ENCODE measurements at places on chromosomes 12 and 14. TPM values are rescaled to one million over a fixed set of nuclear protein-coding genes. Genes with fewer than 3 reads are reported as not detected.

- no peaks in the 10 kb centered on the region for H3K36me3 ChIP-seq
- DNase-seq: no peak
- H3K27me3 ChIP-seq: peaks cover 3% of the 10 kb centered on the region
These were observed 54.4 kb downstream of the GALNT16 start for GRCh38 chr14:69314327-69314726.

DNA sequence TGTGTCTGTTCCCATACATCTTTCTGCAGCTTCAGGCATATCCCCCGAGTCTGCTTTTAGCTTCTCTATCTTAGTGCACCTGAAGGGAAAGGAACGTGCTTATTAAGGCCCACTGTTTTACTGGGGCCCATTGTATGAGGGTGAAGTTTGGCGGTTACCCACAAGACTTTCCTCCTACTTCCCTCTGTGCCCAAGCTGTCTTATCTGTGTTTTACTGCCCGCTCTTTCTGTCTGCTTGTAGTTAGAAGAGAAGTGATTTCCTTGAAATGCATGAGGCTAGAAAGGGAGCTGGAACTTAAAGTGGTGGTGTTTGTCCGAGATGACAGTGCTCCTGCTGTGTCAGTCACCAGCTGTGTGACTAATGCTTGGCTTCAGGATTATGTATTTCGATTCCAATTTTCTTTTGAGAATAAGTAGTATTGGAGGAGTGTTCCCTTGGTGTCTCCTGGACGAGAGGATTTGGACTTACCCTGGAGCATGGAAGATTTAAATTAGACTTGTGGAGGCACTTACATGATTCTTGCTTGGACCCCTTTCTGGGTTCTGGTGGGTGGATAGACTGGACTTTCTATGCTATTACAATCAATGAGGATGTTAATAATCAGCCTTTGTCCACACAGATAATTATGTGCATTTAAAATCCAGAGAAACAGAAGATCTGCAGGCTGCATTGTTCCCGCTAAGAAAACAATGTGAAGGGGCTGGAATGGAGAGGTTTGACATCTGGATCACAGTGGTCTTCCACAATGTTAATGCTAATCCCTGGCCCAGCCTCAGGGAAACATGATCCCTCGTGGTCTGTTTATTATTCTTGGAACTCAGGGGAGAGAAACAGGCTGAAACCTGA, 13.9 kb upstream of the KRT86 start:
- H3K27ac ChIP-seq: no peak overlapping the region
- H3K27me3 ChIP-seq: peaks cover 23% of the 10 kb centered on the region
- H3K36me3 ChIP-seq: no peaks in the 10 kb centered on the region
- peak; percentile 68 for DNase-seq
- peaks cover 21% of the 10 kb centered on the region for H3K4me1 ChIP-seq

GRCh38 chr14:79248771-79249170, 962.5 kb downstream of the DIO2 start:
- H3K27me3 ChIP-seq: no peaks in the 10 kb centered on the region
- no peaks in the 10 kb centered on the region for H3K36me3 ChIP-seq
- no peak for DNase-seq
- H3K27ac ChIP-seq: no peak overlapping the region
- H3K4me1 ChIP-seq: no peaks in the 10 kb centered on the region
- no peak overlapping the region for H3K4me3 ChIP-seq

GRCh38 chr12:99259040-99259934, 388.3 kb upstream of the GARIN6 start:
- H3K27me3 ChIP-seq: no peaks in the 10 kb centered on the region
- no peak overlapping the region for H3K27ac ChIP-seq
- no peak overlapping the region for H3K4me3 ChIP-seq
- H3K4me1 ChIP-seq: no peaks in the 10 kb centered on the region
- DNase-seq: no peak
- no peaks in the 10 kb centered on the region for H3K36me3 ChIP-seq

The ZNF891 gene
- 1.4 TPM for total RNA-seq

The MGP gene
- 16.8 TPM for total RNA-seq

DNA sequence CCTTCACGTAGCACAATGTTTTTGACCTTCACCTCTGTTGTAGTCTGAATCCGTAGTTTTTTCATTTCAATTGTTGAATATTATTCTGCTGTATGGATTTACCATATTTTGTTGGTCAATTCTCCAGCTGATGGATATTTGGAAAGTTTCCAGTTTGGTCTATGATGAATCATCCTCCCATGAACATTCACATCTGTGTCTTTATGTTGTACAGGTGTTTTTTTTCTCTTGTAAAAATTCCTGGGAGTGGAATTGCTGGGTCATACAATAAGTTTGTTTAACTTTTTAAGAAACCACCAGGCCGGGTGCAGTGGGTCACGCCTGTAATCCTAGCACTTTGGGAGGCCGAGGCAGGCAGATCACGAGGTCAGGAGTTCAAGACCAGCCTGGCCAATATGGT, 36.7 kb upstream of the GNG2 start:
- H3K27ac ChIP-seq: no peak overlapping the region
- H3K4me1 ChIP-seq: peaks cover 8% of the 10 kb centered on the region
- H3K27me3 ChIP-seq: no peaks in the 10 kb centered on the region
- no peak for DNase-seq
- H3K36me3 ChIP-seq: no peaks in the 10 kb centered on the region

DNA sequence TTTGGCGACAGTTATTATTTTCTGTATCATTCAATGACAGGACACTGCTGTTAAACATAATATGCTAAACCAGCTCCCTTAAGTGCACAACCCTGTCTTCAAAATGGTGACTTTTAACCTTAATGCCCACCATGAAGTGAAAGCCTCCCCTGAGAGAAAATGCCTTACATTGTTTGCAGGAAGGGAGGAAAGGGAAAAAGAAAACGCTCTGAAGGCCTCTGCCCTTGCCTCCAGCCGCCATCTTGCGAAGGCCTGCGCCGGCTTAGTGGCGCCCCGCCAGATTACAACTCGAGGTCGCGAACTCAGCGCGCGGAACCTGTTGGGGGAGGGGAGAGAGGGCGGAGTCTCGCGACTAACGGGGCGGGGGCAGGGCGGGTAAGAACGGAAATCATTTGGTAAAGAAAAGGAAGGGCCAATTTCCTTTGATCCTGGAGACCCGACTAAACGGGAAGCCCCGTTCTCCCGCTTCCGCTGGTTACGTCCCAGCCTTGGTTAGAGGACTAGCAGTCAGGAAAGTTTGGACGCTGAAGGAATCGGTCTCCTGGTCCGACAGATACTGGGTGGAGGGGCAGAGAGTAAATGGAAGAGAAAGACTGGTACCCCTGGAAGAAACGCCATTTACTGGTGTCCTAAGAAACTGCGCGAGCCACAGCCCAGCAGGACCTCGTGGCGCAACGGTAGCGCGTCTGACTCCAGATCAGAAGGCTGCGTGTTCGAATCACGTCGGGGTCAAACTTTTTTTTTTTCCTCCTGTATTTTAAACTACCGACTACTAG, 11.6 kb upstream of the TMPO start:
- H3K27me3 ChIP-seq: no peaks in the 10 kb centered on the region
- H3K4me1 ChIP-seq: peaks cover 7% of the 10 kb centered on the region
- H3K27ac ChIP-seq: peak overlapping the region; percentile 87
- peak; percentile 90 for DNase-seq

The SNRNP35 gene
- 10.3 TPM for total RNA-seq

- peak overlapping the region; percentile 55 for H3K4me3 ChIP-seq
- peak overlapping the region; percentile 90 for H3K27ac ChIP-seq
- no peaks in the 10 kb centered on the region for H3K36me3 ChIP-seq
- H3K4me1 ChIP-seq: peaks cover 32% of the 10 kb centered on the region
These were observed 121.2 kb upstream of the LRIG3 start for GRCh38 chr12:59041241-59042121.

GRCh38 chr12:45623940-45624339, 105.6 kb upstream of the ARID2 start:
- no peak overlapping the region for H3K4me3 ChIP-seq
- no peaks in the 10 kb centered on the region for H3K27me3 ChIP-seq
- no peak overlapping the region for H3K27ac ChIP-seq
- no peaks in the 10 kb centered on the region for H3K36me3 ChIP-seq
- no peak for DNase-seq

DNA sequence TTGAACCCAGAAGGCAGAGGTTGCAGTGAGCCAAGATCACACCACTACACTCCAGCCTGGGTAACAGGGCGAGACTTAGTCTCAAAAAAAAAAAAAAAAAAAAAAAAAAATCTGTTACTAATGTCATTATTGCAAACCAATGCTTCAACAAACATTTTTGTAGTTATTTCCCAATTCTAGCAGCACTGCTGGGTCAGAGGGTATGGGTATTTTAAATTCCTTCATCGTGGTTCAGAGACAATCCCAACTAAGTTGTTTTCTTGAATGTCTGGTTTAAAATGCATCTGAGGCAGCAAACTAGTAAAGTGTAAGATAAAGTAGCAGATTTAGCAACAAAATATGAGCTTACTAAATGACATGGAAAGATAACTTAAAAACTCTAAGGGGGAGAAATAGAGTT, 65.6 kb downstream of the FERMT2 start:
- peaks cover 75% of the 10 kb centered on the region for H3K36me3 ChIP-seq
- peaks cover 30% of the 10 kb centered on the region for H3K4me1 ChIP-seq
- DNase-seq: no peak
- H3K4me3 ChIP-seq: no peak overlapping the region
- peak overlapping the region; percentile 17 for H3K27ac ChIP-seq
- no peaks in the 10 kb centered on the region for H3K27me3 ChIP-seq

The PPP1R1A gene
- 0.36 TPM for total RNA-seq

The ZFHX2 gene
- total RNA-seq: 0.59 TPM

DNA sequence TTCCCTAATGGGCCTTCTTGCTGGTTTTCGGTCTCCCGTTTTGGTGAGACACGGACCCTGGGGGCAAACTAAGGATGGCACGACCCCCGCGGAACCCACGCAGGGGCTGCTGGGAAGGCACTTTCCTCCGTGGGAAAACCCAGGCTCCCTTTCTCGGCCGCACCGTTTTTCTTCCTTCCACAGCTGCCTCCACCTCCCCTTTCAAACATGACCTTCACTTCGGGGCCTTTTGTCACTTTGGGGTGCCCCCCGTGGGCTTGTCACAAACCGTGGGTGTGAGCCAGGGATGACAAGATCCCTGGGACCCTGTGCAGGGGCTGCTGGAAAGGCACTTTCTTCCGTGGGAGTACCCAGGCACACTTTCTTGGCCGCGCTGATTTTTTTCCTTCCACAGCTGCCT, 268.7 kb downstream of the ALG10 start:
- no peaks in the 10 kb centered on the region for H3K36me3 ChIP-seq
- no peaks in the 10 kb centered on the region for H3K27me3 ChIP-seq
- H3K27ac ChIP-seq: no peak overlapping the region
- no peaks in the 10 kb centered on the region for H3K4me1 ChIP-seq
- DNase-seq: no peak

DNA sequence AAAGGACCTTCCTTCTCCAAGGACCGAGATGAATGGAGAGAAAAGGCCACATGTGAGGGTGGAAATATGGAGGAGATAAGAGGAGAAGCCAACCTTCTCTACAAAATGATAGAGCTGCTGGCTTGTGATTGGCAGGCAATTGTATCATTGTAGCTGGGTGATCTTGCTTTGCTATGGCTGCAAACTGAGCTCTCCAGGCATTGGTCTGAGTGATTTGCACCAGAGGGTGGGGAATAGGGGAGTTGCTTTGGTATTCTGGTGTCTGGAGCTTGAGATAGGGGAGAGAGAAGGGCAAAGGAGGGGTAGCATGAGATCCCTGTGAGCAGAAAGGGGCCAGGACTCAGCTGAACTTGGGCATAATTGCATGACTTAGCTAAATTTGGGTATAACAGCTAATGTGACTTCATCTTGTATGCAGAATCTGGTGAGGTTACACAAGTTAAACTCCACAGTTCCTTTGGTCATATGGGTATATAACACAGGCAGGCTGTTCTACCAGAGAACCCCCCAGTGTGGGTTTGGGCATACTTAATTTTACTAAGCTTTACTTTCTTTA, 72.0 kb downstream of the FOS start:
- no peak for DNase-seq
- H3K4me1 ChIP-seq: no peaks in the 10 kb centered on the region
- H3K4me3 ChIP-seq: no peak overlapping the region
- no peak overlapping the region for H3K27ac ChIP-seq
- no peaks in the 10 kb centered on the region for H3K27me3 ChIP-seq

DNA sequence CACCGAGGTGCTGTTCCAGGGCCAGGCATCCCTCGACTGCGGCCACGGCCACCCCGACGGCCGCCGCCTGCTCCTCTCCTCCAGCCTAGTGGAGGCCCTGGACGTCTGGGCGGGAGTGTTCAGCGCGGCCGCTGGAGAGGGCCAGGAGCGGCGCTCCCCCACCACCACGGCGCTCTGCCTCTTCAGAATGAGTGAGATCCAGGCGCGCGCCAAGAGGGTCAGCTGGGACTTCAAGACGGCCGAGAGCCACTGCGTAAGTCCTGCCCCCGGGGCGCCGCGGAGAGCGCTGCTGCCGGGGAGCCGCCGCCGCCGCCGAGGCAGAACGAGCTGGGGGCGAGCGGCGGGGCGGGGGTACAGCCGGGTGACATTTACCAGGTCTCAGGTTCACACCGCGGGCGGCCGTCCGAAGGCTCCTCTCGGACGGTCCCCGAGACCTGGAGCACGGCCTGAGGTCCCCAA, 1.4 kb downstream of the PLXNC1 start:
- H3K4me1 ChIP-seq: no peaks in the 10 kb centered on the region
- H3K27me3 ChIP-seq: peaks cover 92% of the 10 kb centered on the region
- H3K4me3 ChIP-seq: no peak overlapping the region
- H3K27ac ChIP-seq: no peak overlapping the region

DNA sequence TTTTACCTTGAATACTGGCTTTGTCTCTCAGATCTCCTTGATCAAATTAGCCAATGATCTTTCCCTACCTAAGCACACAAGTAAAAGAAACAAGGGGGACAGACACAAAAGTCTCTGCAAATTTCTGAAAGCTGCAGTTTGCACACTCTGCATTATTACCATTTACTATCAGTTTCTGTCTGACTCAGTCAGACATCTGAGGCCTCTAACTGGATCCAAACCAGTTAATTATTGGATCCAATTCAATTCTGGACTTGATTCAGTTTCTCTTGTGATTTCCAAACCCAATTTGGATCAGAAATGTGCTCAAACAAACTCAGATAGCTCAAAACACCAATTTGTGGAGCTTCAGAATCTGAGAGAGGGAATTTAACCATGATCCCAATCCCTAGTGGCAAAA, 16.6 kb downstream of the SSTR1 start:
- no peak for DNase-seq
- no peaks in the 10 kb centered on the region for H3K36me3 ChIP-seq
- H3K4me3 ChIP-seq: no peak overlapping the region
- H3K4me1 ChIP-seq: no peaks in the 10 kb centered on the region

DNA sequence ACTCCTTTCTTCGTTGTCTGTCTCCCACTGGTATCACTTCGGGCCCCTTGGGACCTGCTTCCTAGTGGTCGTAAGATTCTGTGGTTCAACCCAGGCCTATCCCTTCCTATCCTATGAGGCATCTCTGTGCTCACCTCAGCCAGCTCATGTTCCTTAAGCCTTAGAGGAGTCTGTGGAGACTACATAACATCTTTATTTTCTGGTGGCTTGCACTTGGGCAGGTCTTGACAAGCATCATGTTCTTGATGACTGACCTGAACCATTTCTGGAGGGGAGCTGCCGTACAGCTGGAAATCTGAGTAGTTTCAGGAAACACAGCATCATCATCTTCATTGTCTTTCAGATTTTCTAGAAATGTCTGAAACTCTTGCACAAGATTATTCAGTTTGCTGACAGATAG, 69.3 kb downstream of the PPFIBP1 start:
- peaks cover 21% of the 10 kb centered on the region for H3K36me3 ChIP-seq
- no peak for DNase-seq
- peak overlapping the region; percentile 79 for H3K27ac ChIP-seq
- peaks cover 30% of the 10 kb centered on the region for H3K4me1 ChIP-seq
- H3K27me3 ChIP-seq: no peaks in the 10 kb centered on the region

The MAP4K5 gene
- 134 TPM for total RNA-seq

The STAC3 gene
- total RNA-seq: 0.36 TPM

The SMAGP gene
- total RNA-seq: 13.6 TPM

- H3K36me3 ChIP-seq: no peaks in the 10 kb centered on the region
- H3K4me3 ChIP-seq: no peak overlapping the region
- H3K27ac ChIP-seq: no peak overlapping the region
- peaks cover 14% of the 10 kb centered on the region for H3K4me1 ChIP-seq
- H3K27me3 ChIP-seq: no peaks in the 10 kb centered on the region
- no peak for DNase-seq
These were observed 22.8 kb downstream of the PPP1R36 start for GRCh38 chr14:64572386-64573104.

Measured in osteoblast (primary cell).